ENCODE measurements at places on chromosomes 5 and 9.

DNA sequence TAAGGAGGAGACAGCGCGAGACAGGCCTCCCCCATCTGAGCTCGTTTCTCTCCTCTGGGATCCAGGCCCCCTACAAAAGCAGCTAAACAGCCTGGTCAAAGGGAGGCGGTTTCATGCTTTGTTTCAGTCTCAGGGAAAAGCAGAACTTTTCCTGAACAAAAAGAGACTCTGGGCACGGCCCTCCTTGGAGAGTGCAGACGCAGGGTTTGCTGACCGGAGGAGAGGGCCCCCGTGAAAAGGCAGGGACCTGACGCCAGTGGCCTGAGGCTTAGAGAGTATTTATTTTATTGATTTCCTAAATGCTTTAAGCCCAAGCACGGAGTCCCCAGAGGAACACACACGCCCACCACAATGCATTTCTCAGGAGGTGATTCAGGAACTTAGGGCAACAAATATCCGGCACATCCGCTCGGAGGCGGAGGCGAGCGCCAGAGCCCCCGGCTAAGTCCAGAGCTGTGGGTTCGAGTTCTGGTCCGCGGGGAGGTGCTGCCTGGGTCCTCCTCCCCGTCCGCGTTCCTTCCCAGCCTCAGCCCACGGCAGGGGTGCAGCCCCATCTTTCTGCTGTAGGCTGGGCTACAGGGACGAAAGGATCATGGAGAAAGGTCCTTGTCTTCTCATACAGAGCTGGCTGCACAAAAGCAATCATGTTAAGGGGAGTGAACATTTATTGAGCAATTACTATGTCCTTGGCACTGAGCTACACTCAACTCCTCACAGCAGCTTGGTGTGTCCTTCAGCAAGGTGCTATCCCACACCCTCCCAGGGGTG lies 40.0 kb downstream of the PTGES start:
- DNase-seq: no peak

DNA sequence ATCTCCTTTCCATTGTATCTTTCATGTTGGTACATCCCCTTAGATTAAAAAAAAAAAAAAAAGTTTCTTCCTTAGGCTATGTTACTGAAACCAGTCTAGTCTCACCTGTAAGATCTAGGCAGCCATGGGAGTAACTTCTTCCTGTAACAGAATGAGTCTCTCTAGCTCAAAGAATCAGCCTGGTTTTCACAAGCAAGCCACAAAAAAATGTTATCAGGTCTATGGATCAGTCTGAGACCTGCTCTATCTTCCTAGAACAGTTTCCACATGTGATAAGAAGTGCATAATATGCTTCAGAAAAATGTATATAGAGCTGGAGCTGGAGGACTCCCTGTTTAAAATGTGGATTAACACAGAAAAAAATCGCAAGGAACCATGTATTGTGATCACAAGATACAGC lies 53.8 kb downstream of the ARRDC3 start:
- no peak for DNase-seq

- no peak for DNase-seq
These were observed at the start of gene HSPB3 for GRCh38 chr5:54455413-54456157. Gene HSPB3, plus strand, starts transcription at chr5:54455699. Its CDS starts 91 bp downstream, at chr5:54455790.

GRCh38 chr5:143105216-143105905 lies 298.1 kb downstream of the NR3C1 start:
- DNase-seq: no peak

- DNase-seq: no peak
These were observed 31.2 kb upstream of the TARS1 start for GRCh38 chr5:33409435-33410170.

DNA sequence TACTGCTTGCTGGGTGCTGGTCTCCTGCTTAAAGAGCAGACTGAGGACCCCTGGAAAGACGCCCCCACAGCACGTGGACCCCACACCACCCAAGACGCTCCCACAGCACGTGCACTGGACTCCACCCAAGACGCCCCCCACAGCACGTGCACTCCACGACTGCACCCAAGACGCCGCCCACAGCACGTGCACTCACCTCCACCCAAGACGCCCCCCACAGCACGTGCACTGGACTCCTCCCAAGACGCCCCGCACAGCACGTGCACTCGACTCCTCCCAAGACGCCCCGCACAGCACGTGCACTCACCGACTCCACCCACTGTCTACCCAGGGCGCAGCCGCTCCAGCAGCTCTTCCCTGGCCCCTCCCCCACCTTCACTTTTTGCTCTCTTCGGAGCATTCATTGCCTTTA lies 50.5 kb downstream of the EHMT1 start:
- no peak for DNase-seq

DNA sequence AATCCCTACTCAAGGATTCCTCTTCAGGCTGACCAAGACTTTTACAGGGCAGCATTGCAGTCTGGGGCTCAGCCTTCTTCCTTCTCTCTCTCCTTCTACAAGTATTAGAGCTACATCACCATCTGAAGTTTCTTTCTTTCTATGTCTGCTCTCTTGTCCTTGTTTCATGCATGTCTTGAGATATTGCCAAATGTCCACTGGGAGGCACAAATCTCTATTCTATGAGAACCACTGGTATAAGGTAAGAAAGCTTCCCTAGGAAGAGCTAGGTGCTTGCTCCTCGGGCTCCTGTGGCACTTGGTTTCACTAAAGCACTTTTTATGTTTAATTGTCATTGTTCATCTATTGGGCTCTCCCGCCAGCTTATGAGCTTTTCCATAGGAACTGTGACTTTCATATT lies 289.2 kb upstream of the PCSK5 start:
- DNase-seq: no peak

DNA sequence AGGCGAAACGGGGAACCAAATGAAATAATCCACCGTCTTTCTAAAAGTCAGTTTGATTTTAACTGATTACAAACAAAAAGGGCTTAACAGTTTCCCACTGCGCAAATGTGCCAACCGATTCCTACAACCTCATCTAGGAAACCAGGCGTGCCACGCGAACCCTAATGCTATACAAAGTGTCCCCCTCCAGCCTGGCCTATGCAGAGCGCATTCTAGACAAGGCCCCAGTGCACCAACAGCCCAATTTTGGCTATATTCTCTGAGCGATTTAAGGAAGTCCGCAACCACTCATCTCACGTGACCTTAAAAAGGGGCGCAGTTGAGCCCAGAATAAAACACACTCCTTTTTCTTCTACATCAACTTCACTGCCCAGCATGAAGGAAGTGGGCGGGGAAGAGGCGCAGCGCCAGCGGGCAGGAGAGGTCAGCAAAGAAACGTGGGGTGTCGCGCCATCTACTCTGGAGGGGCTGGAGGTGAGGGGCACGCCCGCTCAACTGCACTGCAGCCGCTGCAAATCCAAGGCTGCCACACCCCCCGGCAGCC lies 779 bp downstream of the FAM13B start:
- DNase-seq: no peak

DNA sequence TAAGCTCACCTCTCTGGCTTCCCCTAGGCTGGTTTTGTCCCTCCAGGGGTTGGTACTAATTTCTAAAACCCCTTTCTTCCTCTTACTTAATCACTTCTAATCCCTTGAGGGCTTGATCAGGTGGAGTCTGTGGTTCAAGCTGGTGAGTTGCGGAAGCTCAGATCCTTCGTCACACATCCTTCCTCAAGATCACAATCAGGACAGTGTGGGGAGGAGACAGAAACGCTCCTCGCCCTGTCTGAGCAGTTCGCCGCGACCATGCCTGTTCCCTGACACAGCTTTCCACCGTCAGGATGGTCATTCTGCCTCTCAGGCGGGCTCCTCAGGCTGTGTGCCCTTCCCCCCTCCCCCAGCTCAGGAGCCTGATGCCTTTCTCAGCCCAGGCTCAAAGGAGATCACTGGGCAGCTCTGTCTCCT lies 24.3 kb downstream of the CPLX2 start:
- DNase-seq: peak; percentile 39

DNA sequence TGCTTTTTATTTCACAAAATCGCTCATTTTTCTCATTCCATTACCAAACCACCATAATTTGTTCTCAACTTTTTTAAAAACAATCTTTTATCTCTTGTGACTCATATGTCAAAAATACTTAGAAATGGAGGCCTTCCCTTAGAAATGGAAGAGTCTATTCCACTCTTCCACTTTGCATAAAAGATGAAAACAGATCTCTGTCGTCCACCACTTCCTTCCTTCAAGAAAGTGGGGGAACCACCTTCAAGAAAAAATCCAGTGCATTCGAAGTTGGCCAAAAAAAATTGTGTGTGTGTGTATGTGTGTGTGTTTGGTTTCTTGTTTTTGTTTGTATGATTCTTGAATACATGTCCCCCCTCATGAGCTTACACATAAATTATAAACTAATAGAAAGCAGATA lies 628.8 kb upstream of the DMAC1 start:
- DNase-seq: no peak
